Activated naive CD4-positive, alpha-beta T cell (primary cell): ENCODE measurements at places on chromosomes 7 and 10.

DNA sequence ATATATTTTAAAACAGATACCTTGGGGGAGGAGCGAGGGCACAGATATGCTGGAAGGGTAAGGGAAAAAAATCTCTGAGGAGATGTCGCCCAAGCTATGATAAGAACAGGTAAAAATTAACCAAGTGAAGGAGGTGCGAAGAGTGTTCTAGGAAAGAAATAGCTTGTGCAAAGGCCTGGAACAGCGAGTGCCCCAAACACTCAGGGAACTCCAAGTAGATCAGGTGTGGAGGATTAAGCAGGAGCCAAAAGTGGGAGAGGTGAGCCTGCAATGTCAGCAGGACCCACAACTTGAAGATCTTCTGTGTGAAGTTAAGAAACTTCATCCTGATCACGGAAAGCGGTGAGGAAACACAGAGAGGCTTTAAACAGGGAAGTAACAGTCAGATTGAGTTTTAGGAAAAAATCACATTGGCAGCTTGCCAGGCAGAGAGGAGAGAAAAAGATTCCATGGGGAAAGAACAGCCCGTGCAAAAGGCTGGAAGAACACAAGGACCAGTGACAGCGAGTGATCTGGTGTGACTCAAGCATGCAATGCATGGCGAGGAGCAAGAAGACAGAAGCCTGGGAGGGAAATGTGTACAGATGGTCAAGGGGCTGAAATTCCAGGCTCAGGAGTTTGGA, 30.7 kb downstream of the FGF8 start:
- no peak for DNase-seq

DNA sequence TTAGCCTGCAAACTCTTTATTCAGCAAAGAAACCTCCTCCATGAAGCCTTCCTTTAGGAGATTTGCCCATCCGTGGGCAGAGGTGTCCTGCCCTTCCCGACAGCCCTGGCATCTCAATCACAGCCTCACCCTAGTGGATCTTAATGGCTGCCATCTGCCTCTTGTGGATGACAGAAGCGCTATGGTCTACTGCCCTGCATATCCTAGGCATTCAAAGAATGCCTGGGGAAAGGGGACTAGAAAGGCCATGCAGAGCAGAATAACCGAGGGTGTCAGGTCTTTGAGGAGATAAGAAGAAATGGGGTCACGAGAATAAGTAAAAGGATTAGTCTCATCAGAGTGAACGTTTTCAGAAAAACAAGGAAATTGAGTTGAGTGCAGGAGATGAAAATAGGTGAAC, 57.7 kb upstream of the SPOCK2 start:
- DNase-seq = no peak

DNA sequence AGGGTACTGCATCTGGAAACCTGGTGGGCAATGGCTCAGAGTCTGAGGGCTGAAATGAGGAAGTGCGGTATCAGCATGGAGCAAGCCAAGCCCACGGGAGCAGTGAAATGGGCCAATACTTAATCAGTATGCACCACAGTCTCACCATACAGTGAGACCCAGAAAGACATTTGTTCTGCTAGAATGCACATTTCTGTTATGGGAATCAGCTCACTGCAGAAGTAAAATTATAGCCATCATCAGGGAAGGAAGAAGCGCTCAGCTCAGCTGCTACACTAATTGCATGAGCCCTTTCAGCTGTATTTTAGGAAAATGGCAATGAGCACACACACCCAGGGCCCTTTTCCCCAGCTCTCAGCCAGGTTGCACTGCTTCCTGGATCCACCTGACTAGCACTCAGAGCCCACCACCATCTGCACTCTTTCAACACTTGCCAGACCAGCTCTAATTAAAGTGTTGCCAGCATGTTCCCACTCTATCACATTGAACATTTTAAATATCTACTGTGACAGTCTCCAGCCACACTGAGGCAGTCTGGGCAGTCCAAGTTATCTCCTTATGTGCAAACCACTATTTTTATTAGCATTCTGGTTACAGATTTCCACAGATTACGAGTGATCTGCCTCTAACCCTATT, 44.2 kb upstream of the PIK3AP1 start:
- no peak for DNase-seq

- DNase-seq = no peak
These were observed 141.6 kb upstream of the NPS start for GRCh38 chr10:127407551-127407950.

GRCh38 chr10:109430799-109431198, 492.5 kb downstream of the XPNPEP1 start:
- DNase-seq = no peak

- DNase-seq = no peak
These were observed 158.0 kb downstream of the AUTS2 start for GRCh38 chr7:69756235-69756634.

DNA sequence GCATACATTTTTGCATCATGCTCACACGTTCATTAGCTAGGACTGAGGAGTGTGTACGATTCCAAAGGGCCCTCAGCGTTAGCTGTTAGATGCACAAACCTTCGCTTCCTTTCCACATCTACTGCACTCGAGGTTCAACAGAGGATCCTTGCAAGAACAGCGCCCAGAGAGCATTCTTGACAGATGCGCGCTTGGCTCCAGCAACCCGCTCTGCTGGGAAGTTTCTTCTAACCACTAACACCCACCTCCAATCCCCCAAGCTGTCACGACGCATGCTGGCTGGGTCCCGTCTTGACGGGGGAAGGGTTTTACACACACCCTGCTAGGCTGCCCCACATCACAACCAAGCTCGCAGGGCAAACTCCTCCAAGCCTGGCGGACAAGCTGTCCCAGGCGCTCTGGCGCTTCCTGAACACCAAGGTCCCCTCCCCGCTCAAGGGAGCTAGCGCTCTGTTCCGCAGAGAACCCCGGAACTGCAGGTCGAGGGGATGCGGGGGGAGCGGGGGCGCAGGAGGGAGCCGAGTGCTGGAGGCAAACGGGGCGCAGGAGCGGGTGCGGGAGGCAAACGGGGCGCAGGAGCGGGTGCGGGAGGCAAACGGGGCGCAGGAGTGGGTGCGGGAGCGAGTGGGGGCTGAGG, 653 bp upstream of the ADRB1 start:
- no peak for DNase-seq

GRCh38 chr7:10122551-10123100, 851.0 kb upstream of the PHF14 start:
- no peak for DNase-seq

DNA sequence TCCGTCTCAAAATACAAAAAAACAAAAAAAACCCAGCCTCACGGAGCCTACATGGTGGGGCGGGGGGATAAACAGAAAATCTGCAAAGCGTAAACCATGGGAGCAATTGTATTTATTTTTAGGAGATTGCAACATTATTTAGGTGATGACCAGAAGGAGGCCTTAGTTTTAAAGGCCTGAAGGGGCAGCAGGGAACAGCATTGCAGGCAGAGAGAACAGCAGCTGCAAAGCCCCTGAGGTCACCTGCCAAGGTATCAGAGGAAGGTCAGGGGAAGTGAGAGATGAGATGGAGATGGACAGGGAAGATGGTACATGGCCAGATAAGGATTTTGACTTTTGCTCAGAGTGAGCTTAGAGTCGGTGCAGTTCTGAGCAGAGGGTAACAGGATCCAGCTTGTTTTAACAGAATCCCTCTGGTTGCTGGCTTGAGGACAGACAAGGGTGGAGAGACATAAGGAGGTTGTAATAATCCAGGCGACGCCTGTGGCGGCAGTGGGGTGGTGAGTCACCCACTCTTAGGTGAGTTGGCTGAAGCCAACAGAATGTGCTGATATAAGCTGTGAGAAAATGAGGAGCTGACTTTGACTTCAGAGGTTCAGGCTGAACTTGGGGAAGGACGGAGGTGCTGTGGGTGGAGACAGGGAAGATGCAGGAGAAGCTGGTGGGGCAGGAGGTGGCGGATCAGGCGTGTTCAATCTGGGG, 82.3 kb upstream of the GTF2I start:
- no peak for DNase-seq

GRCh38 chr7:116708861-116709260, 36.9 kb downstream of the MET start:
- DNase-seq = no peak

- no peak for DNase-seq
These were observed 27.1 kb upstream of the CC2D2B start for GRCh38 chr10:95880704-95881103.

DNA sequence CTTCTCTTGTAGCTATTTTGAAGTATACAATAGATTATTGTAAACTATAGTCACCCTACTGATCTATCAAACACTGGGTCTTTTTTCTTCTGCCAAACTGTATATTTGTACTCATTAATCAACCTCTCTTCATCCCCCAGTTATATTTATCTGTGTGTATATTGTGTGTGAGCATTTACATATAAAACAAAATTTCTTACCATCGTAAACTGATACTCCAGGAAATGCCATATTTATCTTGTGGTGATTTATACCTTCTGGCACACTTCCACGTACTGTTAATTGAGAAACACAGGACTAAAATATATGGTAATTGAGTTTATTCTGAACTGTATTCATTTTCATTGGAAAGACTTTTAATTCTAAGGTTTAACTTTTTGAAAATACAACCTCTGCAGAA, 18.9 kb downstream of the ANLN start:
- no peak for DNase-seq

GRCh38 chr10:97509120-97509680, 10.5 kb downstream of the UBTD1 start:
- DNase-seq = no peak

- DNase-seq = no peak
These were observed 39.0 kb upstream of the IFRD1 start for GRCh38 chr7:112411186-112411795.

DNA sequence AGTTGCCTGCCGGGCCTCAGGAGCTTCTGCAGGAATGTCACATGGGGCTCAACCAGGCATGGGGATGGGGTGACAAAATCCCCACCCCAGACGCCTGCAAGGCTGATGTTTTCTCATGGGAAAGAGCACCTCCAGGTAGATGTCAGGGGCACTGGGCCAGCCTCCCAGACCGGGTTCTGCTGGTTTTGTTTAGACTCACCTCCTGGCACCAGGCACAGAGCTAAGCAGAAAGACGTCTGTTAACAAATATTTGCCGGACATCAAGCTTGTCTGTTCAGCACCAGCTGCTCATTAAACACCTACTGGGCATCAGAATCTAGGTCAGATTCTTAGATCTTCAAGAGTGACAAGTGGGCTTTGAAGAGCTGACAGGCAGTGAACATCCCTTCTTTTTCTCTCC, 34.9 kb upstream of the TCERG1L start:
- no peak for DNase-seq

DNA sequence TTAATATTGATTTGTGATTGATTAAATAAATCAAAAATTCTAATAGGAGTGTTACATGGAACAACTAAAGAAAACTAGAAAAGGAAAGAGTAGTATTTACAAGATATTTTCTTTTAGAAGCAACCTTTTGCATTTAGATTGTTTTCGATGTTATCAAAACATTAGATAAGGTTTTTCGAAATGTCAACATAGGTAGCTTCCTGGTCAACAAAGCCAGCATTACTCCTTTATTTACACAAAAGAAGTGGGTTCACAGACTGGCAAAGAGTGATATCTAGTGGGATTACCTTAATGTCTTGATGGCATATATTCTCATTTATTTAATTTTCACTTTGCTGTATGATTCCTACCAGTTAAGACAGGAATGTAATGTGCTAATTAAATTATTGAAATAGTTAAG, 117.3 kb upstream of the TEX47 start:
- DNase-seq = no peak

- no peak for DNase-seq
These were observed 106.7 kb downstream of the CACNB2 start for GRCh38 chr10:18246967-18247366.

DNA sequence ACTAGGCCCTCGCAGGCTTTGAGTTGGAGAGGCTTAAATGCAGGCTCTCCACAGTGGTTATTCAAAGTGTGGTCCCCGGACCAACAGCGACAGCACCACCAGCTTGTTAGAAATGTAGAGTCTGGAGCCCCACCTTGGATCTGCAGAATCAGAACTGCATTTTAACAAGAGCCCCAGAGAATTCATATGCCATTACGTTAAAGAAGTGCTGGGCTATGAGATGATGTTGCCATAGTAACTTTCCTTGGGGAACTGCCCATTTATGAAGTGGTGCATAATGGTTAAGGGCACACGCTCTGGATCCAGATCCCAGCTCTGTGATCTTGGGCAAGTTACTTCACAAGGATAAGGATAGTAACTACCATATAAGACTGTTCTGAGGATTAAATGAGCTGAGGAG, 48.9 kb downstream of the ZCCHC24 start:
- no peak for DNase-seq

DNA sequence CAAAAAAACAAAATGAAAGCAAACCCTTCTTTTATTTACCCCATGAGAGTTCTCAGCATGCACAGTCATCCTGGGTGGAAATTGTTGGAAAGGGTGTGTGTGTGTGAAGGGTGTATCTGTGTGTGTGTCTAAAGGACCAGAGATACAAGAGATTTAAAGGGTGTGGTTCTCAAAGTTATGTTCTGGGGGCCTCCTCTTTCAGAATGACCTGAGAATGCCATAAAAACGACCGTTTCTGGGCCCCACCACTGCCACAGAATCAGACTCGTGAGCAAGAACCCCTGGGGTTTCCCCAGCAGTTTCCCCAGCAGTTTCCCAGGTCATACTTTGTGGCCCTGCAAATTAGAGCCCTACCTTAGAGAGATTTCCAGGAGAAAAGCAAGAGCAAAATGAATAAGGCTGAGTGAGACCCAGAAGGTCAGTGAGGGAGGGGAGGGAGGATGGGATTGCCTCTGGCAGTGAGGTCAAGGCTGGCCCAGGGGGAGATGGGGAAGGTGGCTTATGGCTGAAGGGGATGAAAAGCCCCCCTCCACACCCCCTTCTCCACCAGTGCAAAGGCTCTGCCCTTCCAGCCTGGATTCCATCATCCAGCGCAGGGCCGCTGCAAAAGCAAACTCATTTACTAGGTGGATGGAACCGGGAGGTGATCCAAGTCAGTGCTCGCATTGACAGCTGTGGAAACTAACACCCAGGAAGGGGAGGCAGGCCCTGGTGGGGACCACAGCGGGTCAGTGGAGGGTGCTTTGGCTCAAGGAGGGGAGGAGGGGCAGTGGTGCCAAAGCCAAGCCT, 10.2 kb downstream of the PYROXD2 start:
- no peak for DNase-seq

- DNase-seq = no peak
These were observed 13.2 kb upstream of the LMBR1 start for GRCh38 chr7:156906200-156906649.

- no peak for DNase-seq
These were observed 292.0 kb downstream of the LRMDA start for GRCh38 chr10:75723319-75723980.

DNA sequence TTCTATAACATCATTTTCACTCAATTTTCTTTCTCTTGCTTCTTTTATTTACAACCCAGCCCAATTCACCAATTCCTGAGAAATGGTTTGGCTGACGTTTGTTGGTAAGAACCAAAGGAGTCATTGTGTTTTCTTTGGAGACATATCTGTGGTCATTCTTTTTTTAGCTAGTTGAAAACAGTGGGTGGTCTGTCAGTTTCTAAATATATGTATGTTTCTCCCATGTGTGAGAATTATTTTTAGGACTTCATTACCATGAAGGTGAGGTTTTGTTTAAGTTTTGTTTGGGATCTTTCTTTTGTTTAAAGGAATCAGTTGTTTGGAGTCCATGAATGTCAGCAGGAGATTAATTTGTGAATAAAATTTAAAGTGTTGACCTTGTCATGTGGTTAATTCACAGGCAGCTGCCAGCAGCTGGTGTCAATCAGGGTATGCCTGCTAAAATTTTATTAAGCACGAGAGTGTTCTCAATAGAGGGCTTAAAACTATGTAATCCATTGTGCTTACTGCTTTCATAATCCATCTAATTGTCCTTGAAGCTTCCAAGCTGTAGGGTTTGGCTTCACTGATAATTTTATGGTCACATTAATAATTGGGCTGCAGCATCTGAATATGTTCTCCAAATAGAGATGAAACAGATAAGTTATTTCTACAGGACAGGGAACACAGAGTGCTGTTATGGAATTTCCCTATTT, 38.7 kb downstream of the INSYN2A start:
- no peak for DNase-seq

GRCh38 chr7:148615085-148615730, 24.6 kb downstream of the C7orf33 start:
- DNase-seq = no peak
